ENCODE measurements at places on chromosomes 2 and 18.

GRCh38 chr2:158598862-158599517 is 142.2 kb downstream of the PKP4 start:
- no peak for DNase-seq

DNA sequence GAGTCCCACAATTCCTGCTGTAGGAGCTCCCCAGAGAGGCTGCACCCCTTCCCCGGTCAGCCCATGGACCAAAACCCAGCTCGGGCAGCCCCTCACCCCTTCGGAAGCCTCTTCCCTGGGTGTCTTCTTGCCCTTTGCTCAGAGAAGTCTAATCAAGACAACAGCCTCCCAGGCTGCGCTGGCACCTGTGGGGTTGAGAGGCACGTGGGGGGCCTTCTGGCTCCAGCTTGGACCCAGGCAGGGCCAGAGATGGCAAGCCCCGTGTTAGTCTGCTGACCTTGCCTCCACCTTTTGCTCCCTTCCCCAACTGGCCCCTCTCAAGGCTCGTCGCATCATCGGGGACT is 10.4 kb downstream of the SLC4A3 start:
- peak; percentile 70 for DNase-seq

- DNase-seq, result no peak
Observed at GRCh38 chr2:11540996-11541692, 7.3 kb downstream of the GREB1 start.

DNA sequence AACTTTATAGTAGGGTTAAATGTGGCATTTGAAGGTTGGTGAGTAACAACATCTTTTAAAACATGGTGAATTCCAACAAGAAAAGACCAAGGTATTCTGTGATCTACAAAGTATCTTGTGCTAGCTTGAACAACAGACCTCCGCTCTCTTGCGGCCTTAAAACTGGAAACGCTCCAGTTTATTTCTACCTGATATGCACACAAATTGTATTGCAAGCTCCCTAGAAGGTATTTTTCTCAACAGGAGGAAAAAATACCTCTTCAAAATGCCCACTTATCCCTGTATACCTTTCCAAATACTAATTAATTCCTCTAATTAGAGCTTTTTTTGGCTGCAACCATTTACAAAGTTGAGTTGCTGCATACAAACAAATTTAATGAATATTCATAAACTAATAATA is 69.5 kb downstream of the KCNH7 start:
- no peak for DNase-seq

DNA sequence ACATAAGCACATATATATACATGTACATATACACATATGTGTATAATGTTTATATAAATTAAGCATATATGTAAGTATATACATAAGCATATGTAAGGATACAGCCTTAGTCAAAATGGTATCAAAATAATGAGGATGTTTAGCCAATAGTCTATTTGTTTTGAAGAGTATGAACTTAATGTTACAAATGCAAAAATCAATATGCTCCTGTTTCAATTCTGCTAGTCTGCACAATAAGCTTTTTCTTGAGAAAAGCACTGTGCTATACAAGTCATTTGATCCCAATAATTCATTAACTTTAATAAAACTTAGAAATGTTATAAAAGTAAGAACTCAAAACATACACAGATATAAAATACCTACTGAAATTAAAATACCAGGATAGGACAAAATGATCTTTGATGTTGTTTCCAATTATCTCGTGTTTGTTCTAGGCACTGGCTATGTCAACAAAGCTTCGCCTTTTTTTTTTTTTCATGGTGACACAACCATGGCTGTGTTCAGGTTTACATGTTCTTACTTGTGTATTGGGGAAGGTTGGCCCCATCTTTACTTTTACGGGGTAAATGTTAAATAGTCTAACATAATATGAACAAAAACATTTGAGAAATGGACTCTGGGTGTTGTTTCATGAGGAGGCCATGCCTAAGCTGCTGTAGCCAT is 271.1 kb upstream of the CDH19 start:
- no peak for DNase-seq

GRCh38 chr2:76940559-76940958 is 581.6 kb downstream of the LRRTM4 start:
- no peak for DNase-seq

DNA sequence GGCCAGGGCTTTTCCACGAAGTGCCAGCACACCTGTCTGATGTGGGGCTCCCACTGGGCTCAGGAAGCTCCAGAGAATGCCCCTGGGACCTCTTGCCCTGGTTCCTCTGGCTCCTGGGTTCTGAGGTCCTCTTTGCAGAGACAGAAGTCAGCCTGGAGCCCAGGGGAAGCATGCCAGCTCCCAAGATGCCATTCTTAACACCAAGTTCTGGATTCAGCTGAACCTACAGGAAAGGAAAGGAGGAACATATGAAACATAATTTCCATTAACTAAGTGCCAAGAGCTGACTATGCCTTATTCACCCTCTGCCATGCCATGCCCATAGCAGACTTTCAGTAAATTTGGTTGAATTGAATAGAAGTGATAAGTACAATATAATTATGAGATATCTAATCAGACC is 21.9 kb downstream of the FAM124B start:
- no peak for DNase-seq

- DNase-seq, result peak; percentile 51
Observed at GRCh38 chr2:212539072-212539880, 674 bp upstream of the ERBB4 start.

DNA sequence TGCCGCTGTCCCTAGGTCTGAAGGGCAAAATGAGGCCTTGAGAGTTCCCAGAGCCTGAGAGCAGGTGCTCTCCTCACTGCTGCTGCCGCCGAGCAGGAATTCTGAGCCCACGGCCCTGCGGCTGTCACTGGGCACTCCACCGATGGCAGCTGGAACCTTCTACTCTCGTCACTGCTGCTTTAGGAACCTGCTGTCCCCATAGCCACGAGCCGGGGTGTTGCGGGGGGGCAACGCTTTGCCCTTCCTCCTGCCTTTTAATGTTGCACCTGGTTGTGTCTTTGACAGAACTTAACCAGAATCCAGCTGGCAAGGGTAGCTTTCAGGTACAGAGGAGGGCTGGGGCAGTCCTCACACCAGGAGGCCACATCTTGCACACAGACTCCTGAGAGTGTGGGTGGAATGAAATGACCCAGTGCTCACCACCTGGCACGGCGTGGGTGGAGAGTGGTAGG is 32.3 kb downstream of the NCK2 start:
- DNase-seq, result no peak

DNA sequence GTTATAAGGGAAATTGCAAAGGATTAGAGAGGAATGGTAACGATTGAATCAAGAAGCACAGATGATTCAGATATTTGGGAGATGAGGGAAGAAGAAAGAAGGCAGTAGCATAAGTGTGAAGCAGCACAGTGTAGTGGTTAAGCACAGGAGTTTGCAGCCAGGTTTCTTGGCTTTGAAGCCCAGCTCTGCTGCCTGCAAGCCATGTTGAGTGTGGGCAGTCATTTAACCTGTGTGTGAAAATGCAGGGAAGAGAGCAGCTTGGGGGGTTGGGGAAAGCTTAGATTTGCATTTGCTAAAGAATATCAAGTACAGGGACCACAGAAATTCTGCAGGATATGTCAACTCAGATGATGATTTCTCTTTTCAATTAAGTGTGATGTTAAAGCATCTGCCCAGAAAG is 21.5 kb upstream of the RBMS1 start:
- no peak for DNase-seq

GRCh38 chr2:112194028-112194427 is 55.8 kb downstream of the FBLN7 start:
- DNase-seq, result no peak

GRCh38 chr18:3972291-3972930 is 482.7 kb downstream of the DLGAP1 start:
- no peak for DNase-seq

DNA sequence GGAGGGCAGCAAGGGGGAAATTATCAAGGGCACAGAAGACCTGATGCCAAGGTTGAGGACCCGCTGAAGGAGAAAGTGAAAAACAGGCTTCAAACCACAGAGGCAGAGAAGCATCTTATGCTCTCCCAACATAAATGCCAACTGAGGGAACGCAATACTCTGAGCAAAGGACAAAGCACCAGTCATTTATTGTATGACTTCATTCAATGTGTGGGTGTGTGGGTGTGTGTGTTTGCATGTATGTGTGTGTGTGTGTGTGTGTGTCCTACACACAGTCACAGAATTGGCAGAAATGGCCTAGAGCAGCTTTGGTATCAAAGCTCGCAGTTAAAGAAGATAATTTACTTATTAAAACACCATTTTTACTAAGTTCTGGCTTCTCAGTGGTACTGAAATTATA is 51.4 kb downstream of the UXS1 start:
- no peak for DNase-seq

- DNase-seq, result no peak
Observed at GRCh38 chr2:101467306-101467705, 7.6 kb downstream of the RFX8 start.

DNA sequence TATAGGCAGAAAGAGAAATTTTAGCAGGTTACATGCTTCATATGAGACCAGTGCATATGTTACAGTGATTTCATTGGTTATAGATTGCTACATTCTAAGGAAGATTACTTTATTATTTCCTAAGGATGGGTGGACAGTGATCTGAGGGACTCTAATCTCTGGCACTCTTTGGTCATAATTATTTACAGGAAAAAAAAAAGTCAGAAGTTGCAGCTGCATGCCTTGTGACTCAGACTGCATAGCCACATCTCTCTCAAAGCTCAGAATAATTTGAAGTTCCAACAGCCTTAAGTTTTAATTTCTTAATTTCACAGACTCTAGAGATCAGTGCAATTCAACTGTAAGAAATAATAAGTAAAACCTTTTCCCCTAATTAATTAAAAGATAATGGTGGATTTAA is 27.1 kb upstream of the BARD1 start:
- DNase-seq, result no peak

GRCh38 chr2:42345986-42346385 is 15.0 kb downstream of the COX7A2L start:
- no peak for DNase-seq
